Activated T-cell treated with anti-CD3 and anti-CD28 coated beads for 1 hour (primary cell): ENCODE measurements at places on chromosomes 11 and 22.

GRCh38 chr22:45009606-45010531 is at the start of gene PHF21B:
Gene PHF21B (minus strand): TSS chr22:45010005. CDS start chr22:45009549, 456 bp downstream.
- no peak for DNase-seq

GRCh38 chr11:133040289-133040900 is 491.9 kb downstream of the OPCML start:
- no peak for DNase-seq

DNA sequence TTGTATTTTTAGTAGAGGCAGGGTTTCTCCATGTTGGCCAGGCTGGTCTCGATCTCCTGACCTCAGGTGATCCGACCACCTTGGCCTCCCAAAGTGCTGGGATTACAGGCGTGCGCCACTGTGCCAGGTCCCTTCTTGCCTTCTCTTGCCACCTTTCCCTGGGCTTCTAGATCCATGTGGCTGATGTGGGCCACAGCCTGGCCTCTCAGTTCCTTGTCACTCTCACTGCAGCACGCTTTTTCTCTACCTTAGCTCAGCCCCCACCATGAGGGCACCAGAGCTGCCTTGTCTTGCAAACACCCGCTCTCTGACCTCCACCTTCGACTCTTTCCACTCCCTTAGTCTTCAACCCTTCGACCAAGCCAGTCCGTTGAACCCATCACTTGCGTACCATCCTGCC is 7.5 kb downstream of the CAPN1 start:
- DNase-seq = no peak

GRCh38 chr22:26685601-26686000 is 28.2 kb downstream of the MIAT start:
- DNase-seq = no peak

GRCh38 chr11:79088967-79089366 is 351.9 kb downstream of the TENM4 start:
- DNase-seq = no peak

DNA sequence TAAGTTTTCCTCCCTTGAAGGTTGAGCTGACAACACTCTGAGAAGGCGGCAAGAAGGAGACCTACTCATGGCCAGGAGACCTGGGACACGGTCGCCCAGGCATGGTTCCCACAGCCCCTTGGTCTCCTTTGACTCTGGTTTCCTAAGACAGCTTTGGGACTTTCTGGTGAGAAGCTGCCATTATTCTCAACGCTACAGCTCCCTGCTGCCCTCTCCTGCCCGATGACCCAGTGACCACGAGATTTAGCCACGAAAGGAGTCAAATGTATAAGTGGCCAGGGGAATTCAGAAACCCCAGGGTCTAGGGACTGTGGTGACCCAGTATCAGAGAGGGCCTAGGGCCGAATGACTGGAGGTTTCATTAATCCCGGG is 699 bp upstream of the SDF2L1 start:
- DNase-seq = no peak

- no peak for DNase-seq
Measured at GRCh38 chr22:31332886-31333285, 13.3 kb downstream of the PATZ1 start.

- DNase-seq = no peak
Measured at GRCh38 chr22:35307892-35308291, 8.2 kb downstream of the TOM1 start.

GRCh38 chr11:115684699-115685098 is 180.5 kb upstream of the CADM1 start:
- DNase-seq = no peak

- DNase-seq = no peak
Measured at GRCh38 chr11:100646545-100646944, 40.5 kb upstream of the ARHGAP42 start.

DNA sequence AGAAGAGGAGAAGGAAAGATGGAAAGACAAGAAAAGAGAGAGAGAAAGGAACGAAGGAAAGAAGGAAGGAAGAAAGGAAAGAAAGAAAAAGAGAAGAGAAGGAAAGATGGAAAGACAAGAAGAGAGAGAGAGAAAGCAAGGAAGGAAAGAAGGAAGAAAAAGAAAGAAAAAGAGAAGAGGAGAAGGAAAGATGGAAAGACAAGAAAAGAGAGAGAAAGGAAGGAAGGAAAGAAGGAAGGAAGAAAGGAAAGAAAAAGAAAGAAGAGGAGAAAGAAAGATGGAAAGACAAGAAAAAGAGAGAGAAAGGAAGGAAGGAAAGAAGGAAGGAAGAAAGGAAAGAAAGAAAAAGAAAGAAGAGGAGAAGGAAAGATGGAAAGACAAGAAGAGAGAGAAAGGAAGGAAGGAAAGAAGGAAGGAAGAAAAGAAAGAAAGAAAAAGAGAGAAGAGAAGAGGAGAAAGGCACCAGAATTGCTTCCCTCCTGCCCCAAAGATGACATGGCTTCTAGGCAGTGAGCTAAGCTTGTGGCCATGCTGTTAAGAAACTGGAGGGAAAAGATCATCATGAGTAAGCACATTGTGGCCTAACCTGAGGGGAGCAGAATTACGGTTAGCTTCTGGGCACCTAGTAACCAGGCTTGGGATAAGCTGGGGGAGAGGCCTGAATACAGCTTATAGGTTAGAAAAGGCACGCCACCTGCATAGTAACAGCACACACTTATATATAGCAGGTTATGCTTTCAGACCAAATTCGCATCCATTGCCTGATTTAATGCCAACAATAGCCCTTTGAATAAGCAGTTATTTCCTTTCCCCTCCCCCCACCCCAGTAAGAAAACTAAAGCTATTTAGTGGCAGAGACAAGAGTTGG is 2.3 kb upstream of the ST3GAL4 start:
- no peak for DNase-seq

DNA sequence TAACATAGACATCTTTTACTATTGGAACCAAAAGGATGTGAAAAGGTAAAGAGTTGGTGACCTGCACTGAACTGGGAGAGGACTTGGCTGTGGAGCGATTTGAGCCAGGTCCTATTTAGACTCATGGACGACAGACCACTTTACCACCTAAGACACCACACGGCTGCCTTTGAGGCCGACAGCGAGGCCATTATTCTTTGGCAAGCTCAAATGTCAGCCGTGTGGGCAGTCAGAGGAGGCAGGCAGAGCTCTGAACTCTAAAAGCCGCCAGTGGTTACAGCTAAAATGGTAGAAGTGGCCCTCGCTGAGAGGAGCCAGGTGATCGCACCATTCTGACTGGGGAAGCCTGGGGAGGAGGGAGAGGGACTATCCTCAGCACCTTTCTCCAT is 50.5 kb downstream of the SCUBE1 start:
- DNase-seq = no peak

- DNase-seq = no peak
Measured at GRCh38 chr11:30567120-30567519, 19.0 kb downstream of the MPPED2 start.

- no peak for DNase-seq
Measured at GRCh38 chr22:32573991-32574390, 99.4 kb downstream of the FBXO7 start.

DNA sequence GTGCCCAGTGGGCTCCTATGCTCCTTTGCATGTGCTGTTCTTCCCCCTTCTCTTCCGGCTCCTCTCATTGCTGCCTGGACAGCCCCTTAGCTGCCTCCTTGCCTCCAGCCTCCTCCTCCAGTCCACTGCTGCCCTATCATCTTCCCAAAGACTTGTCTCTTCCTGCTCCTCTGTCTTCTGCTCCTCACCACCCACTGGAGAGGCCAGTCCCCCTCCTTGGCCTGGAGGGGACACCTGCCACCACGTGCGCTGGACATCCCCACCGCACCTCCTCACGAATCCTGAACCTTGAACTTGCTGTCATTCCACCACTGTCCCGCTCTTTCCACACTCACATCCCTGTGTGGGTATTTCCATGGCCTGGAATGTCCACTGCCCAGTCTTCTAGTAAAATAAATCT is 49.8 kb downstream of the MICAL2 start:
- DNase-seq = no peak

- no peak for DNase-seq
Measured at GRCh38 chr22:39179841-39180335, 27.4 kb upstream of the CBX7 start.

- DNase-seq = no peak
Measured at GRCh38 chr22:40046126-40046525, 51.4 kb downstream of the FAM83F start.

DNA sequence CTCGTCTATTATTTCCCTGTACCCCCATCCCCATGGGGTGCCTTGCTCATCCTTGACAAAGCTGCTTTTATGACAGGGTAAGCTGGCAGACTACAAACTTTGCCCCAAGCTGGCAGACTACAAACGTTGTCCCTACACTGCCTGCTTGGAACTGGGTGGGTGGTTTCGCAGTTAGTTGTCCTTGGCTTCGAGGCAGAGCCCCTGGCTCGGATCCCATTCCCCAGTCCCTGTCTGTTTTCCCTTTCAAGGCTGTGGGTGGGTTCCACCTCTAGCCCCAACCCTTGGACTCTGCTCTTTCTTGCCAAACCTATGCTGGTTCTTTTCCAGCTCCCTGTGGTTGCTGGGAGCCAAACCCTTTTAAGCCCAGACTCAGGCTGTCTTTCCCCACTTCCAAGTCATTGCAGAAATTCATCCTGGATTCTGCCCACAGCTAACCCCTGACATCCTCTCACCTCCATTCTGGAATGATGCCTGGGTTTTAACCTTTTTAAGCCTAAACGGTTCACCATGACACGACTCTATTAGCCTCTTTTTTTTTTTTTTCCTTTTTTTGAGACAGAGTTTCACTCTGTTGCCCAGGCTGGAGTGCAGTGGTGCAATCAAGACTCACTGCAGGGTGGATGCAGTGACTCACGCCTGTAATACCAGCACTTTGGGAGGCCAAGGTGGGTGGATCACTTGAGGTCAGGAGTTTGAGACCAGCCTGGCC is 9.2 kb upstream of the RBM14 start:
- DNase-seq = no peak

DNA sequence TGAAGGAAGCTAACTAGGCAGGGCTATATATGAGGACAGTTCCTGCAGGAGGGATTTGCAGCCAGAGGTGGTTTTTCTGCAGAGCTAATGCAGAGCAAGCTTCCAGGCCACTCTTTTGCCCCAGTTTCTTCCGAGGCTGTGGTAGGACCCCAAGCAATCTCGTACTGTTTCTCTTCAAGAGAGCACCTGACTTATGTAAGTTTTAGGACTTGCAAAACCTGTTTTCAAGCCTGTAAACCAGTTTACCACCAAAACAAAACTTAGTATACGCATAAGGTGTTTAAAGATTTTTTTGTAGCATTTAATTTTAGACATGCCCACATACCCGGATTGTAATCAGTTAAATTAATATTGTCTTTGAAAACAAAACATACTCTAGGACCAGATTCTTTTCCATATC is 7.7 kb upstream of the APLP2 start:
- no peak for DNase-seq

- no peak for DNase-seq
Measured at GRCh38 chr11:108393046-108393445, 74.3 kb downstream of the C11orf65 start.

DNA sequence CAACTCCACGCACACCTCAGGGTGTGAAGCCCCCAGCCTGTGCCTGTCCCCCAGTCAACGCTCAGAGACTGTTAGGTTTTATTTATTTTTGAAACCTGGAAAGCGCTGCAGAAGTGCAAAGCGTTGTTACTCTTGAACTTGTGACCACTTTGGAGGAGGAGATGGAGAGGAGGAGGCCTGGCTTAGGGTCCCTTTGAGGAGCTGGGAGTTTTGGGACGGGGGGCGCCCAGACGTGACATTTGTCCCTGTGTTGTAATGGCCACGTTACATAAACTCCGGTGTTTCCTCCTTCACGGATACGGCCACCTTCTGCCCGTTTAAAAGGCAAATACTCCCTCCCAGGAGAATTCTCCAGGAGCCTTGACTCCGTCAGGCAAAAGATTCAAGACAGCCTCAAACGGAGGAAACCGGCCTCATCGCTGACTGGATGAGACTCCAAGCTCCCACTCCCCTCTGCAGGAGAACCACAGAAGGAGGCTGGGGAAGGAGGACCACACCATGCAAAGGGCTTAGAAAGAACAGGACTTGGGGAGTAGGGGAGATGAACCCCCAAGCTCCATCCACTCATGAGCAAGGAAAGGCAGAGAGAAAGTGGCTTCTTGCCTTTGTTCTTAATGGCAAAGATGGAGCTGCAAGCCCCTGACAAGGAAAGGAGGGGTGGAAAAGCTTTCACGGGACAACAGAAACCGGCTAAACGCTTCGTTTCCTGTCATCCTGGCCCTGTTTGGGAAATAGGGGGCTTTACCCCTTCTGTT is 630 bp downstream of the PIK3IP1 start:
- DNase-seq = no peak

- no peak for DNase-seq
Measured at GRCh38 chr11:2549491-2549875, 104.7 kb downstream of the KCNQ1 start.

GRCh38 chr22:44037519-44038375 is 13.6 kb downstream of the PARVB start:
- no peak for DNase-seq

GRCh38 chr11:47391077-47391583 is 12.8 kb upstream of the SPI1 start:
- no peak for DNase-seq

DNA sequence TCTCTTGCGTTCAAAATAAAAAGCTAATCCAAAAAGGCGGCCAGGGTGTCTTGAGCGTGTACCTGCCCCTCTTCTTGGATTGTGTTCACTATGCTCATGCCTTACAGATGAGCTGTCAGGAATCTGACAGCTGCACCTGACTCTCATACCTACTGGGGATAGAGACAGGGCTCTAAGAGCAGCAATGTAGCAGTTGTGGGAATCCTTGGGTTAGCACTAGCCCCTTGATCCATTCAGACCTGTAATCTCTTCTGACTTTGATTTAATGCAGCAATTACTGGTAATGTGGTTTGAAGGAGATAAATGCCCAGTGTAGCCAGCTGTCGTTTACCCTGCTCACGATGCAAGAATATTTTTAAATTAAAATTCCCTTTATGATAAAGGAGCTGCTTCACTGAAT is 145.8 kb downstream of the APOL5 start:
- DNase-seq = no peak

DNA sequence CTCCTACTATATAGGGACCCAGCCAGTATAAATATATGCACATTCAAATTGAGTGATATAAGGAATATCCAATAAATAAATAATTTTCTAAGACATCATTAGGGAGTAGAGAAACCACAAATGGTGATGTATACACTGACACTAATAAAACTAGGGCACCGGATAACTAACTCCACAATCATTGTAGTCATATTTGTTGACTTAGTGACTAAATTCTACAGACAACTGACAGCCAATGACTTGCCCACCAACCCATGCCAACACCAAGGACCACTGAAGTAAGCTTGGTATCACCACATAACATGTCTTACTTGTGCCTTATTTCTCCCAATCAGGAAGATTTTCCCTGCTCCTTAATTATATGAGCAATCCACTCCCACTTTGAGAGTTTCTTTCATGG is 139.6 kb upstream of the TRPC6 start:
- DNase-seq = no peak

- DNase-seq = no peak
Measured at GRCh38 chr11:1772270-1773130, 8.8 kb upstream of the CTSD start.

- no peak for DNase-seq
Measured at GRCh38 chr11:28176351-28176750, 68.2 kb downstream of the METTL15 start.

- no peak for DNase-seq
Measured at GRCh38 chr22:19070397-19071169, 51.6 kb downstream of the DGCR2 start.
